ENCODE measurements at places on chromosomes 1 and 21.

DNA sequence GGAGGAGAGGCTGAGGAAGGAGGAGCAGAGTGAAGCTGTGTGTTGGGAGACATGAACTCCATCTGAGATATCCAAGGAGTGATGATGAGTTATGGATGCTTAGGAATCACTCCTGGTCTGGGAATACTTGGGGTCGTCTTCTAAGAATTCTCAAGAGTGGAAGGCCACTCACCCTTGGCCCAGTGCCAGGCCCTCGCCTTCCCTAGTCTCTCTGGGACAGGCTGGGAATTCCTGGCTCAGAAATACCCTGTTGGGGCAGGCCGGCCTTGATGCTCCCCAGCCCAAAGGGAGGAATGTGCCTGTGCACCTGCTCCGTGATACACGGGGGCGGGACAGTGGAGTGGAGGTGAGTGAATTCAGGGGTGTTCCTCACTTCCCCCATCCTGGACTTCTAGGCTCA is 12.6 kb upstream of the LMNA start:
- no peak for DNase-seq

GRCh38 chr1:23430803-23431202 is 6.3 kb upstream of the TCEA3 start:
- DNase-seq, result peak; percentile 39

DNA sequence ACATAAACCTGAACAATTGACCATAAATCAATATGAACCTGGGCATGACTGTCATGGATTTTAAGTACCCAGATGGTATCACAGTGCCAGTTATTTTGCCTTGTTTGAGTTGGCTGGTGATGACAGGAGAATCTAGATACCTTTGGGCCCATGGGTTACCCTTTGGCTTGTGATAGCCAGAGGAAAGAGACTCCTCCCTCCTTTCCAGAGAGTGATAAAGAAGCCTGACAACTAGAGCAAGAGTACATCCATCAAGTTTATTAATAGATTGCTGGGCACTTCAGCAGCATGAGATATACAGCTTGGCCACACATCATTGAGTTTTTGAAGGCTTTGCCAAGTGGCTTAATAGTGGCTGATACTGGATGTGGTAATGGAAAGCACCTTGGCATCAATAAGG is 6.6 kb upstream of the FMO3 start:
- DNase-seq, result no peak

DNA sequence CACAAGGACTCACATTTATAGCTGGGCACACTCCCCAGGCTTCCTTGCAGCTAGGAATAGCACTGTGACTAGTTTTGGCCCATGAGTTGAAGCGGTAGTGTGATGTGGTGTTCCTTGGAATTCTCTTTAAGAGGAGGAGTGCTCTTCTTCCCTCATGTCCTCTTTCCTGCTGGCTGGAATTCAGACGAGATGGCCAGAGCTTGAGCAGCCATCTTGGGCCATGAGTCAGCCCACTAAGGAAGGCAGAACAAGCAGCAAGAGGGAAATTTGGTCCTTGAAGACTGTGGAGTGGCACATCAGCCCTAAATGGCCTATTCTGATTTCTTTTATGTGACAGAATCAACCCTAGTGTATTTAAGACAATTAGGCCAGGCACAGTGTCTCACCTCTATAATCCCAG is 20.0 kb downstream of the HTR6 start:
- no peak for DNase-seq

DNA sequence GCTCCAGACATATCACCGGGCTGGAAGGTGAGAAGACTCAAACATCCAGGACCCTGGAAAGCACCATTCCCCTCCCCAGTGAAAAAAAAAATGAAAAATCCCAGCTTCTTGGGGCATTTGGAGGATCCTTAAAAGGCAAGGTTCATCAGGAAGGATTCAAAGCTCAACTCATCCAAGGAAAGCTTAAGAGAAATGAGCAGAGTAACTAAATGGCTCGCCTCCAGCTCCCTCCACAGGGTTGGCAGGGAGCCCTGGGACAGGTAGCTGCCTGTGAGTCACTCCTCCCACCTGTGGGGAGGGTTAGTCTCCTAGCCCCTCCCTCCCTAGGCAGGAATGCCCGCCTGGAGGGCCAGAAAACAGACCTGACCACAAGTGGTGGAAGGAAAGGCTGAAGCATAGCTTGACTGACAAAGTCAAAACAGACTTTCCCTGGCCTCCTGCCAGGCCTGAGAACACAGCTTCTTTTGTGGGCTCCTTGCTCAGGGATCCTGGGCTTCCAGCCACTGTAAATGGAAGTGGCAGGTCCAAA is 712 bp upstream of the LAMB3 start:
- peak; percentile 98 for DNase-seq

DNA sequence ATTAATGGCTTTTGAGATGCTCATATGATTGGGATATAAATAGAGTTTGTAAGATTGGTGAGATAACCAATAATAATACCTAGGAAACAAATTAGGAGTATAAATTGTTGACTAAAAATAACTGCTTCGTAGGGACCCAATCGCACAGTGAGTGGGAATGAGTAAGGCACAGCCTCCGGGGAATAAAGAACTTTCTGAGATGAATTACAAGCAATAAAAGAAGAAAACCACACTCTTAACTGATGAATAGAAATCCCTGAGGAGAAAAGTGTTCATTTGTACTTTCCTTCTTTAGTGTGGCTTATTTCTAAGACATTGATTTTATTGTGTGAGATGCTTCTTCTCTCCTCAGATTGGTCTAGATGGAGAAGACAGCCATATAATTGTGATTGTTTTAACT is 443.4 kb upstream of the PRMT6 start:
- DNase-seq, result no peak

DNA sequence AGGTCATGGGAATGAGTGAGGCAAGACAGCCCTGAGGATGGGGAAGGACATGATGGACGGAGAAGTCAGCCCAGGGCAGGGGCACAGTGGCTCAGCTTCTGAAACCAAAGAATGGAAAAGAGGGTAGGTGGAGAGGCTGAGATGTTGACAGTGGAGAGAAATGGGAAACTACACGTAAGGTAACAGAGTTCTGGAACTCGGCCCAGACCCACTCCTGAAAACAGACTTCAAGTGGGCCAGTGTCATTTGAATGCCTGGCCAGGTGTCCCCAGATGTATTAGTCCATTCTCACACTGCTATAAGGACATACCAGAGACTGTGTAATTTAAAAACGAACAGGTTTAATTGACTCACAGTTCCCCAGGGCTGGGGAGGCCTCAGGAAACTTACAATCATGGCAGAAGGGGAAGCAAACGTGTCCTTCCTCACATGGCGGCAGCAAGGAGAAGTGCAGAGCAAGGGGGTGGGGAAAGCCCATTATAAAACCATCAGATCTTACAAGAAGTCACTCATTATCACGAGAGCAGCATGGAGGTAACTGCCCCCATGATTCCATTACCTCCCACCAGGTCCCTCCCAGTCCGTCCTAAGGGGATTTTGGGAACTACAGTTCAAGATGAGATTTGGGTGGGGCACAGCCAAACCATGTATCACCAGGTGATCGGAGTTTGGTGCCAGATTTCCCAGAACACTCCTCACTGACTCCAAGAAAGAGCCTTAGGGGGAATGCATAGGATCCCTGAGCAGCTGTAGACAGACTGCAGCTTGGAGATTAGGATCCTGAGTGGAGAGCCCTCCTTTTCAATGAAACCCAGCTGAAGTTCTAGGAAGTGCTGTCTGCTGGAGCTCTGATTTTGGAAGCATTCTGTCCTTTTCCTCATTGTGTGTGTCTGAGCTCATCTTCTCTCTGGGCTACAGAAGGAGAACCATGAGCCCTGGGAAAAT is 40.3 kb downstream of the FHAD1 start:
- no peak for DNase-seq

GRCh38 chr21:31554511-31555022 is 104.9 kb upstream of the SOD1 start:
- peak; percentile 90 for DNase-seq

DNA sequence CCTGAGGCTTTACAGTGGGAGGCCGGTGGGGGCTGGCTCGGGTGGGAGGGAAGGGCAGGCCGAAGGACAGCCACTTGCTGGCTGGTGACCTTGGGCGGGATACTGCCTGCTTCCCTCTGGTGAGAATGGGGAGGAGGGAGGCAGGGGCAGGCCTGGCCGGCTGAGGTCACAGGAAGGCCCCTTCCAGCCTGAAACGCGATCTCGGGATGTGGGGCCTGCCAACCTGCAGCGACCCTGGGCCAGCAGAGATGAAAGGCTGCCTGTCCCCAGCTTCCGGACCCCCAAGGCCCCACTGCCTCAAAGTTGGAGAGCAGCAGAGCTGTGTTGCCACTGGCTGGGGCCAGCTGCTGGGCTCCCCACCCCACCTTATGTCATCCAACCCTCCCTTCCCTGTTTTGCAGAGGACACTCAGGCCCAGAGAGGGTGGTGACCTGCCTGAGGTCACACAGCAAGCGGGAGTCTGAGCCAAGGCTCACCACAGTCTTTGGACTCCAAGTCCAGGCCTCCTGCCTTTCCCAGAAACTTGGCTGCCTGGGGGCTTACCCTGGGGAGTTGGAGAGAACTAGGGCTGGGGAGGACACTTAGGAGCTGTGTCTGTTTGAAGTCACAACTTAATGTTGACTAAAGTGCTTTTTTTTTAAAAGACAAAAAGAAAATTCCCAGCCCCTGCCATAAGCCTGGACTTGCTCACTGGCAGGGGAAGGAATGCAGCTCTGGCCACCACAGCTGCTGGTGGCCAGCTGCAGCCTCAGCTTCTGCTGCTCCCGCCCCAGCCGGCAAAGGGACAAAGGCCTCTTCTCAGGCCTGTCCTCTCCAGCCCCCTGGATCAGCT is 14.8 kb upstream of the WASF2 start:
- DNase-seq, result peak; percentile 95

DNA sequence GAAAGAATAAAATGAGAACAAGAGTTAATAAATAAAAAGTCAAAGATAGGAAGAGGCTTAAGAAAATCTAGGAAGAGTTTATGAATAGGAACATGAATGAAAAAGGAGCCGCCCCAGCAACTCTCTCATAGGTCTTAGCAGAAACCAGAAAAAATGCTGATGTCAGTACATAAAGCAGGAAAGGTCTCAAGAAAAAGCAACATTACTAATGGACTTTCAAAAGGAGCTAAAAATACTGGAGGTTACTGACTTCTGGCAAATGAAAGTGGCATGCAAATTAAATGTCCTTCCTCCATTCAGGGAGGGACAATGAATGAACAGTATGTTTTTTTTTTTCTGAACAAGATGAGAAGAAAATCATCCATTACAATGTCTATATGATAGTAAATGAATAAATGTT is 387.6 kb downstream of the BRINP2 start:
- no peak for DNase-seq

- no peak for DNase-seq
Measured at GRCh38 chr1:84280912-84281311, 20.6 kb upstream of the SAMD13 start.

DNA sequence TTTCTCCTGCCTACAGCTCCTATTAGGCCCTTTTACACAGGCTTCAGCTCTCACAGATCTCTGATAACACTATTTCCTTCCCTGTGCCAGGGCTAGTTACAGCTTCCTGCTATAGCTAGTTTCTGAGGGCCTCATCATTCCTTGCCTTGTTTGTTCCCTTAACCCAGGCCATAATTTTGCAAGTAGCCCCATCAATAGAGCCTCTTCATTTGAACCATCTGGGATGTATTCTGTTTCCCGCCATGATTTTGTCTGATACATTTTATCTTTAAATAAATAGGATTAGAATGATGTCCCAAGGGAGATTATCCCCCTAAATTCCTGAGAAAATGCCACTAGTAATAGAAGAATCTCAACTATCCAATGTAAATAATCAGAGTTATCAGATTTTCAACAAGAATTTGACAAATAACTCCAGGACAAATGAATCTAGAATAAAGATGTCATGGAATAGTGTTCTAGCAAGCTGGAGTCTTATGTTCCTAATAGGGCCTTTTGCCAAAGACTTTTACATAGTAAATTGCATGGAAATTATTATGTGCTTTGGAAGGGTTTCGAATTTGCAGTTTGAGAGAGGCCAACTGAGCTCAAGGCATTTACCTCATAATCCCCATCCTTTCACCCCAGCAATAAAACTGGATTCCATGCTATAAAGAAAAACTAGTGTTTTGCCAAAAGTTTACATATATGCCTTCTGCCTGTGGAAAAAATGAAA is 16.1 kb downstream of the IFT25 start:
- no peak for DNase-seq

- no peak for DNase-seq
Measured at GRCh38 chr1:204641936-204642335, 43.6 kb downstream of the LRRN2 start.

- no peak for DNase-seq
Measured at GRCh38 chr1:168483539-168483938, 60.3 kb downstream of the XCL2 start.

DNA sequence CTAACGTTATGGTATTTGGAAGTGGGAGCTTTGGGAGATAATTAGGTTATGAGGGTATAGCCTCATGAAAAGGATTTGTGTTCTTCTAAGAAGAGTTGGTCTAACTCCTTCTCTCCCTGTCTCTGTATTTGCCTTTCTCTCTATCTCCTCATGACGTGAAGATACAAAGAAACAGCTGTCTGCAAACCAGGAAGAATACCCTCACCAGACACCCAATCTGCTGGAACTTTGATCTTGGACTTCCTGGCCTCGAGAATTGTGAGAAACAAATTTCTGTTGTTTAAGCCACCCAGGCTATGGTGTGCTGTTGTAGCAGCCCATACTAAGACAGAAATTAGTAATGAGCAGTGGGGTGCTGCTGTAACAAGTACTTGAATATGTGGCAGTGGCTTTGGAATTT is 16.1 kb downstream of the C1orf141 start:
- DNase-seq, result no peak

Measured in islet precursor cell (in vitro differentiated cells).